ENCODE measurements at places on chromosomes 16 and 17.

- no peak for DNase-seq
Observed at GRCh38 chr16:3659251-3659650, 4.8 kb downstream of the DNASE1 start.

DNA sequence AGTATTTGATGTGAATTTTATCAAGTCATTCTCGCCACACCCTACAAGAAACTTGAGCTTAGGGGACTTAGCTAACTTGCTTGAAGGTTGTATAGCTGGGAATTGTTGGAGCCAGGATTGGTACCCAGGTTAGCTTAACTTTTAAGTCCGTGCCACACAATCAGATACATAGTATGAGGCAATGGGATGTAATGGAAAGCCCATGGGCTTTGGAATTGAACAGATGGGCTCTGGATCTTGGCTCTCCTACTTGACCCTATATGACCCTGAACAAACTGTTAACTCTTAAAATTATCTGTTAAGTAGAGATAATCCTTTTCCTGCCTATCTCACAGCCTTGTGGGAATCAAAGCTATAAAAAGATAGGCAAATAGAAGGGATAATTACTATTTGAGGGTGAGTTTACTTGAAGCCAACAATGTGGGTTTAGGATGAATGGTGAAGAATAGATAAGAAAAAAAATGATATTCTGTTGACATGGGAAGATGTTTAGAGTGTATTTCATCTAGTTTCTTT lies 51.9 kb upstream of the CACNG3 start:
- no peak for DNase-seq

- no peak for DNase-seq
Observed at GRCh38 chr17:45675892-45676291, 108.2 kb upstream of the CRHR1 start.

DNA sequence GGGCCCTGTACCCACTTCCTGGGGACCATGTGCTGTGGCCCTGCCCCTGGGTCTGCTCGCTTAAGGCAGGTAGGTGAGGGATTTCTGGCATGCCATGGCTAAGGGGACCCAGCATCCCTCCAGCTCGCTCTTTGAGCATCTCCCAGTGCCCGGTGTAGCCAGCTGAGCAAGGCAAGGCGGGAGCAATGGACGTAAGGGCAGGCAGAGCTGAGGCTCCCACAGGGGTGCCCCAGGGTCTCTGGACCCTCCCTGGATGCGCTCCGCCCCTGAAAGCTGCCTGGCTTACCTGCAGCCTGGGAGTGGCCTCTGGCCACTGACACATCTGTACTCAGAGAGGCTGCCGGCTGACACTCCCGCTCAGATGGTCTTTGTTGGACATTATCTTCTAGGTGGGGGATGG lies 189.9 kb downstream of the IRF8 start:
- no peak for DNase-seq

DNA sequence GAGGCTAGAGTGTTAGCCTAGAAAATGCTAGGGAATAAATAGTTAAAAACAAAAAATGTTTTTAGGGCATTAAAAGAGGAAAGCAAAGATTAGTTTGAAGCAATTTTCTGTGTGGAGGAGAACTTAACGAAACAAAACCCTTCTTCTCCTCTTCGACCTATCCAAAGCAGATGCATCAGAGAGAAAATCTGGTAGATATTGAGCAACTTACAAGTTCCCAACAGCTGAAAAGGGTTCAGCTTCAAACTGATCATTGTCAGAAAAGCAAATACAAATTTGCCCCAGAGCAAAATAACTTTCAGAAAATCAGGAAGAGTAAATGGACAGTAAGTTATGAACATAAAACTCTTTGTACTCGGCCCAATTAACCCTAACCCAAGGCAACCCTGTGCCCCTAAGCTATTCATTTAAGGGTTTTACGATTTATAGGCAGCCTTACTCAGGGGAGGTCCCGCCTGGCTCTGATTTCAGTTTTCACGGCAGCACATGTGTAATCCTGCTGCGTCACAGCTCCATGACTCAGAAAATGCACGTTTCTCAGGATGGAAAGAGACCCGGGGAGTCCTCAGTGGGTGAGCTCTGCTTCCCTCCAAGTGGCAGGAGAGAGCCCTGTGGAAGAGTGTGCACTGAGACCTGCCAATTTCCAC lies 405.7 kb upstream of the SALL1 start:
- no peak for DNase-seq

DNA sequence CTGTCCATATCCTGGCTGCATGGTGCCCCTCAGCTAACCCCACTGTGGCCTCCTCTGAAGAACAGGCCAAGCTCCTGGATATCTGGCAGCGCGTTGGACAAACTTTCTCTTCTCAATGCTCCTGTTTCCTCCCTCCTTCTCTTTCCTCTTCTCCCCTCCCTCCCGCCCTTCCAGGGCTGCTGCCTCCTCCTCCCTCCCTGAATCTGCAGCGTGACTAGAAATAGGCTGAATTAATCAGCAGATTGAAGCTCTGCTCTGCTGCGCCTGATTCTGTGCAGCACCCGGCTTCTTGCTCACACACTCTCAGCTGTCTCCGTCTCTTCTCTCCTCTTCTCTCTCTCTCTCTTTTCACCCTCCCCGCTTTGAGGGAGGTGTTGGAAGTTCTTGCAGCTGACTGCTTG lies 19.8 kb downstream of the TMEM94 start:
- DNase-seq, result no peak

DNA sequence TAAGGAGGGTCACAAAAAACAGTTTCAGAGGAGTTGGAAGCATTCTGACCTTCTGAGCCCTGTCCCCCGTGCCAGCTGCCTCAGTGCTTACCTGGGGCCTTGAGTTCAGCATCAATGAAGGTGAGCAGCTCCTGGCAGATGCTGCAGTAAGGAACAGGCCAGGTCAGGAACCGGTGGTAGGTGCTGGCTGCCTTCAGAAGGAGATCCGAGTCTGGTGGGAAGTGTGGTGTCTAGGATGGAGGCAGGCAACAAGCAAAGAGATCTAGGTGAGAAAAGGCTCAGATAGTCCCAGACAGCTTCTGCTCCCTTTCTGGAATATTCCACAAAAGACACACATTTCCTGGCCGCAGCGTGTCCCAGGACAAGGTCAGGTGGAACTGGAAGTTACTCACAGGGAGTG lies 37.2 kb upstream of the PIK3R6 start:
- no peak for DNase-seq

DNA sequence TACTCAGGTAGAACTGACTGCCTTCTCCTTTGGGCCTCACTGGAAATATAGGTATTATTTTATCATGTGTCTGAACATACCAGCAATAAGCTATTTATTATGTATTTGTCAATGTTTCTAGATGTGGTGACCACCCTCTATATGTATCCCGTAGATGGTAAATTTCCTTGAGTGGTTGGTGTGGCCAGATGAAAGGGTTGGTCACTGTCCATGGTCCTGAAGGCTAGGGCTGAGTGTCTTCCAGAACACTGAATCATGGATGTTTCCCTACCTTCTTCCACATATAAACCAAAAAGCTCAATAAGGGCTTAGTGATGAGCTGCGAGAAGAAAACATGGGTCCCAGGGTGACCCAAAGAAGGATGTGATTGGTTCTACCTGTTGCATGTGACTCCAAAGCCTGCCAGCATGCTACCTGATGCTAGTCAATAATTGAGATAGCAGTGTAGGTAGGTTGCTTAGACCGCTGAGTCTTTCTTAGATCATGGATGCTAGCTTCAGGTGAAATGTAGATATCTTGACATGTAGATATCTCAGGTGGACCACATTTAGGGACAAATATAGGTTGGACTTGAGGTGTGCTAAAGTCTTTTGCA lies 150.3 kb downstream of the ASIC2 start:
- no peak for DNase-seq

DNA sequence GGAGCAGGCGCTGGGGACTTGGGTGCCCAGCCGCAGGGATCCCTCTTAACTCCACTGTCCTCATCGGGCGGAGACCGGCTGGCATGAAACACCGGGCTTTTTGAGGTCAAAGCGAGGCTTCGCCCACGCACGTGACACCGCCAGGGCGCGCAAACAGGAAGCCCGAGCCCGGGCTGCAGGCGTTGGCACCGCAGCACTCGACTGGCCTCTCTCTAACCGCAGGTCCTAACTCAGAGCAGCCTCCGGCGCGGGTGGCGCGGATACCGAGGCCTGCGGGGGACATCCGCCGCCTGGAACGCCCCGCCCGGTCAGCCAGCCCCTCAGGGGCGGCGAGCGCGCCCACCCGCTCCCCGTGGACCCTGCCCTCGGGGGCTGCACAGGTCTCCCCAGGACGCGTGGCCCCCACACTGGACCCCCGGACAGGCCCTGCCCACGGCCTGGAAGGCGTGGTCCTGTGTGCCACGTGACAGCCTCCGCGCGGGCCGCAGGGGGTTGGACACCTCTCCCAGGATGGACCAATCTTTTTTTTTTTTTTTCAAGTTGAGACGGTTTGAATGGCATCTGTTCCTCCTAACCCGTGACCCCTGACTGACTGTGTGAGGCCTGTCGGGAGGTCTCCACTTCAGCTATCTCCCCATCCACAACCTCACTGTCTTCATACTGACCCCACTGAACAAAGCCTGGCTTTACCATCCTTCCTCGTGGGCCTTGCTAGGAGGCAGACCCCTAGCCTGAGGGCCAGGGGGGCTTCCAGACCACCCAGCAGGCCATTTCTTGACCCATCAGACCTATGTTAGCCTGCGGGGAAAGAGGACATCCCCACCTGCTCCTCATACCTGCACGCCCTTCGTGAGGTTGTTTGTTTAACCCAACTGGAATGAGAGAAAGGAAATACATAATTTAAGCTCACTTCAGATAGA lies 8.4 kb upstream of the SLC47A2 start:
- DNase-seq, result peak; percentile 81

GRCh38 chr16:11212798-11213196 lies 43.2 kb downstream of the SOCS1 start:
- no peak for DNase-seq

DNA sequence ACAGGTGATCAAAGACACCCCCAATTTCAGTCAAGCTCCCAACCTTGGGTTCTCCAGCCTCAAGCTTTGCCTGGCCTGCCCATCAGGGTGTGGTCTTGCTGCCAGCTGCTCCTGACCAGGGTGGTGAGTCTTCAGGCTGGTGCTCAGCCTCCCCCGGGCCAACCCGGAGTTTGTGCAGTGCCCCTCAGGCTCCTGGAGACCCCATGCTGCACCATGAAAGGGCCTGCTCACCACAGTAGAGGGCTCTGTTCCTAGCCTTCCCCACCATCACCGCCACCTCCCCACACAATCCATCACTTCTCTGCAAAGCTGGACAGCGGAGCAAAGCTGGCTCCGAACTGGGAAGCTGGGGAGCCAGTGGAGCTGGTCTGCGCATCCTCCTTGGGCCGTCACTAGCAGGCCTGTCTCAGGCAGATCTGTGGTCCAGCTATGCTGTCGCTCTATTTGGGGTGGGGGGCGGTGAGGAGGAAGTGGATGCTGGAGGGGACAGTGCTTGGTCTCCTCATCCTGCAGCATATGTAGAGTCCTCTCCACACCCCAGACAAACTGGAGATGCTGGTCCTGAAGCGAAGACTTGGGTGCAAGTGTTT lies 88.5 kb upstream of the RPL38 start:
- no peak for DNase-seq

GRCh38 chr17:17494870-17495535 lies 1.2 kb downstream of the RASD1 start:
- DNase-seq, result no peak

GRCh38 chr17:4600563-4600962 lies 16.2 kb downstream of the SMTNL2 start:
- no peak for DNase-seq

DNA sequence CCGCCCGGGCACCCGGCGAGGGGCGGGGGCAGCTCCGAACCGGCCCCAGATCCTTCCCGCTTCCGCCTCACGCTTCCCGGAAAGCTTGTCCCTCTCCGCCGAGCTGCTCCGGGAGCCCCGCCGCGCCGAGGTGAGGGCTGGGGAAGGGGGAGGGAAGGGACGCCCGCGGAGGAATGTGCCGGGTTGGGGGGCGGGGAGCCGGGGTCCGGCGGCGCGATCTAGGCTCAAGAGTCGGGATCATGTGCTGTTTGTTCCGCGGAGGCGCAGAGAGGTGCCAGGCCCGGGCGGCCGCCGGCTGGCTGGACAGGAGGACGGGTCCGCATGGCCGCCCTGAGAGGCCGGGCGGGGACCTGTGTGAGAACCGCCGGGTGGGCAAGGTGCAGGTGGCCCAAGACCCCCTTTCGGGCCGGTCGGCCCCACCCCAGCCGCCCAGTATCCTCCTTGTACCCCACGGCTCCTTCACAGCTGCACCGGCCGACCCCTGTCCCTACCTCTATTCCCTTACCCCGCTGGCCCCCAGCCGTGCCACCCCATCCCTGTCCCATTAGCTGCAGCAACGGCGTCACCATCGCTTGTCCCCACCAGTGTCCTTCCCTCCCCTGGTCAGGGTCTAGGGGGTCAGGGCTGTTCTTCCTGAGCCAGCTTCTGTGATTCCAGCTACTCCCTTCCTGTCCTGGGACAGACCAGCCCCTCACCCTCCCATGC lies 429 bp downstream of the KIF1C start:
- DNase-seq, result no peak
